ENCODE measurements at places on chromosomes 3 and 15. TPM values are rescaled to one million over a fixed set of nuclear protein-coding genes. Genes with fewer than 3 reads are reported as not detected.

DNA sequence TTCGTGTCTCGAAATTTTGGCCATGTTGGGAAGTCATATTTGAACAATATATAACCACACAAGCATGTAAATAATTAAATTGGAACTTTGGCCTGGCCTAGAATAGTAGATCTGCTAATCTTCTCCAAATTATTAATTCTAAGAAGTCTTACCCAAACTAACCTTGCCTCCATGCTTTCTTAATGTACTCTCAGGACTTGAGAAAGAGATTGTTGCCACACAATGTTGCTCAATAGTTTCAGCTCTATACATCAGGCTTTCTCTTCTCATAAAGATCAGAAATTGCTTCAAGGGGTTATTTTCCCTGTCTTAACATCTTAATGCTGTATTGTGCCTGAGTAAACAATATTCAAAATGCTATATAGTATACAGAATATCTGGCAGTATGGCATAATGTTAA is 202.7 kb upstream of the LRIG1 start:
- DNase-seq: no peak

DNA sequence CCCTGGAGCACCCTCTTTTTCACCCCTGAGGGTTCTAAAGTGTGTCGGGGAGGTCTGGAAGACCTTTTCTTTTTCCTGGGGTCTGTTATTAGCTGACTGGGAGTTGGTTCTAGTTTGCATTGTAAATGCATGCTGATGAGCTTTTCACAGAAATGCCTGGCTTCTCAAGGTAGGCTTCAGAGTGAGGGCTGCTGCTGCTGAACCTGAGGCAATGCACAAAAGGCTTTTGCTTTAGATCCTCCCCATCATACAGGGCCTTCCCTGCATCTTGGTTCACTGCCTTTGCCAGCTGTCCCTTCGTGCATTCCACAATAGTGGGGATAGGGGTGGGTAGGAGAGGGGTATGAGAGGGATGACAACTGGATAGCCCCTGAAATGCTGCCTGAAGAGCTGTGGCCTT is 46.6 kb downstream of the FAH start:
- no peak for DNase-seq

The GOLGA8M gene
- 5.7 TPM for total RNA-seq

- DNase-seq: no peak
These were observed 160.7 kb downstream of the SQOR start for GRCh38 chr15:45795440-45796069.

Data from ureter (tissue), 1 donor.